Naive thymus-derived CD8-positive, alpha-beta T cell (primary cell): ENCODE measurements at places on chromosomes 2 and 18. TPM values are rescaled to one million over a fixed set of nuclear protein-coding genes. Genes with fewer than 3 reads are reported as not detected.

The ABCG5 gene
- total RNA-seq = not detected

The PDCL3 gene
- 21.8 TPM for total RNA-seq

The MEP1B gene
- total RNA-seq = not detected

The TNFAIP6 gene
- total RNA-seq = not detected

The D2HGDH gene
- 51.6 TPM for total RNA-seq

The MPP4 gene
- total RNA-seq = not detected

The SLC35G4 gene
- not detected for total RNA-seq
